ENCODE measurements at places on chromosomes 3 and 15.

DNA sequence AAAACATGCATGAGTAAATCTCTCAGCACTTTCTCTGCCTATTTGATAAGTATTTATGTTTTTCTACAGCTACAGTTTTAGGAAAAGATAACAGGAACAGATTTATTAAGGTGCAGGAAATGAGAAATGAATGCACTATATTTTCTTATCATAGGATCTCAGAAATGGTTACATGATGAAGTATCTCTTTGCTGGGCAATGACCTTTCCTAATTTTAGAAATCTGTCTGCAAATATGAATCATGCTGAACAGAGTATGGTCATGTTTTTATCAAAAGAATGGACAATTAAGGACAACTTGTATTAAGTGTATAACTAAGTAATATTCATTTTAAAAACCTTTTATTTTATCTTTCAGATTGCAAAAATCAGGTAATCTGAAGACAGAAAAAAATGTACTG lies 53.8 kb upstream of the SPPL2A start:
- no peak for DNase-seq

DNA sequence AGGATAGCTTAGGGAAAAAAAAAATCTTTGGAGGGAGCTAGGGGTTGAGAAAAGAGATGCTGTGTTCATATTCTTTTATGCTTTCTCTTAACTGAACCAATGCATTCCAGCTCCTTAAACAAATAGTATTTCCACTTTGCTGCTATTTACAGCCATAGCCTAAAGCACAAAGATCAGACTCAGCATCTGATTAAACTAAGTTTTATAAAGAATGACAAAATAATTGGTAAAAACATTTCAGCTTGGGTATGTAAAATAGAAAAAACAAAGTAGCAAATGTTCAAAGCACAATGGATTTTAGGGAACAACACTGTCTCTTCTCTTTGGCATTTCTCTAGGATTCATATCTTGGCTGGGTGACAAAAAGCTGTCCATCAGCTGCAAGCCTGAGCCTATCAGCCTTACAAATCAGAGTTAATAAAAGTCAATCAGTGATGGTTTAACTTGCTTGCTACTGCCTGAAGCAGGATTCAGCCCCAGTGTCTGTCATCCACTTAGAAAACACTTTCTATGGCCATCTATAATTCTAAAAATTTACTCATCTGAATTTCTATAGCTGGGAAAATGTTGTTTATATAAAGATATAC lies 232.1 kb upstream of the CDIN1 start:
- DNase-seq, result no peak

DNA sequence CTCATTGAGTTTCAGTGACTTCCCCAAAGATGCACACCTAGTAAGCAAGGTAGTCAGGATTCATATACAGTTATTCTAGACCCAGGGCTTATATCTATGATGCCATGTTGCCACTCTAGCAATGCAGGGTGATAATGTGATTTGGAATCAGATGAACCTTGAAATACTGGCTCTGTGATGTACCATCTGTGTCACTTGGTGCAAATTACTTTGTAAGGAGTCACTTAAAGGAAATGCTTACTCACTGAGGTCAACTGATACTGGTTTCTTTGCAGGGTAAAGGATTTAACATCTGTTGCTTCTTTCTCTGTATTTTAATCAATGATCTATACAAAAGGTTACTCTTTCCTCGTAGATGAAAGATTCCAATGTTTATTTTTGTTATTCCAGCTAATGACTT lies 10.8 kb downstream of the ASB14 start:
- no peak for DNase-seq

DNA sequence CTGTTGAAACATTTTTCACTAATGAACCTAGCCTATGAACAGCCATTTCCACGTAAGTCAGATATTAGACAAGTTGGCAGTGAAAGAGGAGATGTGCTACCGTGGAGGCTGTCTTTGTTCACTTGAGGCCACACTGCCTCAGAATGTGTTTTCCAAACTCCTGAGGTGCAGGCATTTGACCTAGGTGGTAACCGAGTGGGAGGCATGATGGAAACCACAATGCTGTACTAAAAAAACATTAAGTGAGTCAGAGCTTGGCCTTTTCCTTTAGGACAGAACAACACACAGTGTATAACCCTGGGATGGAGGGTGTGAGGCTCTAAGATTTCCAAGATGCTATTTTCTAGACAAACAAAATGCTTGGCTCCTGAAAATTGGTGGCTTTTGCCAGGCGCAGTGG lies 406.3 kb downstream of the SOX2 start:
- DNase-seq, result peak; percentile 21

GRCh38 chr3:13546667-13547171 lies 2.2 kb upstream of the FBLN2 start:
- DNase-seq, result no peak

- DNase-seq, result no peak
These were observed 174.2 kb downstream of the CACNA2D3 start for GRCh38 chr3:54296531-54296930.

DNA sequence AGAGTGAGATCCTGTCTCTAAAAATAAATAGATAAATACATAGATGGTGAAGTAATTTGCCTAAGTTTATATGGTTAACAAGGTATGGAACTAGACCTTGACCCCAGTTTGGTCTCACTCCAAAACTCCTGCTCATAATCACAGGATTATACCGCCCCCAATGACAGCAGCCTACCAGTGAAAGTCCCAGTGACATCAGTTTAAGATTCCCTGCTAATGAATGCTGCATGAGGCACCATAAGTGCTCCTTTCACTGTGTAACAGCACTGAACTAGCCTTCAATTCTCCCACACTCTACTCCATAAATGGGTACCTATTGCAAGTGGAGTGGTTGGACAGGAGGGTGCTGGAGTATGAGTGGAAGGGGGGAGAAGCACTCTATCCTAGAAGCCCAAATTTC lies 23.7 kb upstream of the THSD4 start:
- no peak for DNase-seq

- DNase-seq, result no peak
These were observed 28.8 kb upstream of the VILL start for GRCh38 chr3:37961622-37962431.

GRCh38 chr3:76961284-76961683 lies 78.6 kb upstream of the ROBO2 start:
- DNase-seq, result no peak

GRCh38 chr15:56472278-56472677 lies 7.3 kb upstream of the MNS1 start:
- no peak for DNase-seq

- no peak for DNase-seq
These were observed 12.2 kb upstream of the IDH2 start for GRCh38 chr15:90114451-90114901.

DNA sequence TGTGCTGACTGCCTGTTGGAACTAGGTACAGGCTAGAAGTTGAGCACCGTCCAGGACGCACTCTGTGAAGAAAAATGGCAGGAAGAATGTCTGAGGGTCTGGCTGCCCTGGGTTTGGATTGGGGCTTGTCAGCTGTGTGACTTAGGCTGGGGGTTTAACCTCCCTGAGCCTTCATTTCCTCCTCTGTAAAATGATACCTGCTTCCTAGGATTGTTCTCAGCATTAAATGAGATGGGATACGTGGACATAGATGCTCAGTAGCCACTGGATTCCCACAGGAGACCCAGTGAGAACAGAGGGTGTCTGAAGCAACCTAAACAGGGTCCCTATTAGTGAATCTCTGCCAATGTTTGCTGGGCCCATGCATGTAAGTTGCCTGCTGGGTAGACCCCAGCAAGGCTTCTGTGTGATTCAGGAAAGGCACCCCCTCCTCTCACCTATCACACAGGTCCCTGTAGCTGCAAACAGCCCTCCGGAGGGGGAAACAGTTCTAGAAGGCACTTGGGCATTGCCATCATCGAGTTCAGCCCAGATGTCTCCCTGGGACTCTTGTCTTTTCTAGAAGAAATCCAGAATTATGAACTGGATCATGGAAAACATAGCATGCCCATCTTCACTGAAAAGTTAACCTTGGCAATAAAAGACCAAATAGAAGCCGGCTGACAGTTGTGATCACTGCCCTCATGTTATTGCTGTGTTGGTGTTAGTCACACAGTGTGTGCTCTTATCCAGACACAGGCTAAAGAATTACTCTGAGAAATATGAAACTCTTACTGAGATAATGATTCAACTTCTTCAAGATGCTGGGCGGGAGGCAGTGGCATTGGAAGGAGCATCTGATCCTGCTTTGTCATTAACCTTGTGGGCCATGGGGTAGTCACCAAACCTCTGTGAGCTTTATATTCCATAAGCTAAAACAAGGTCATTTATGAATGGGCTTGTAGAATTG lies 64.5 kb downstream of the SMAD6 start:
- DNase-seq, result no peak

DNA sequence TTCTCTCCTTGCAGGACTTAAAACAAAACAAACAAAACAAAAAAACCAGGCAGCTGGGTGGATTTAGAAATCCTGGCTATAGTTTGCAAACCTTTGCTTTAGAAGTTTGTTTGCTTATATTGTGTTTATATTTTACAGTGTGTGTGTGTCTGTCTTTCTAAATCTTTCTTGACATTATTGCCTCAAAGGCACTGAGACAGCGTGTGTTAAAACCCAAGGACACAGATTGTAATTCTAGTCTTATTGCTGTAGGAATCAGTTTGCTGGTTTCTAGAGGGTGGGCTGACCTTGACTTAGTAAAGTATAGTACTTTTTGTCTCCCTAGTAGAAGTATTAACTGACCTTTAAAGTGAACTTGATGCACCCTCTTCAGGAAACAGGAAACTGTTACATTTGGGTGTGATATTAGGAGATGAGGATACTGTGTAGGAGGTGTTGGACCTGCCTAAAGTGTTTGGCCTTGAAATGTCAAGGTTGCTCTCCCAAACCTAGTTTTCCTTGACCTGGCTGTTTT lies 71.0 kb downstream of the TCF12 start:
- no peak for DNase-seq

GRCh38 chr3:11764931-11765363 lies 81.7 kb downstream of the TAMM41 start:
- no peak for DNase-seq

DNA sequence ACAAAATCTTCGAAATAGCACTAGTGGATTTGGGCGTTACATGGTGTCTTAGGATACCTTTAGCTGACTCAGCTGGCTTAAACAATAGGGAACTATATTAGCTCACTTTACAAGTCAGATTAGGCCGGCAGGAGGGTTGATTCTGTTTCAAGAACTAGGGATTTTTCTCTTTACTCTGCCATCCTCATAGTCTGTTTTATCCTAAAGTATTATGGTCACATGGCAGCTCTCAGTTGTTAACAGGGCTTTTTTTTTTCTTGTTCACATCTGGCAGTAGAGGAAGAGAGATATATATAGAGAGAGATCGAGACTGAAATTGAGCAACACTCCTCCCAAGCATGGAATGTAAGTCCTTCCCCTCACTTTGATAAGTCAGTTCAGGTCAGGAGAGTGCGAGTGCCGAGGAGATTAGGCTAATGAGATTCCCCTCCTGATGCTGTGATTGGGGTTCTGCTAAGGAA lies 32.9 kb downstream of the CHP1 start:
- no peak for DNase-seq

DNA sequence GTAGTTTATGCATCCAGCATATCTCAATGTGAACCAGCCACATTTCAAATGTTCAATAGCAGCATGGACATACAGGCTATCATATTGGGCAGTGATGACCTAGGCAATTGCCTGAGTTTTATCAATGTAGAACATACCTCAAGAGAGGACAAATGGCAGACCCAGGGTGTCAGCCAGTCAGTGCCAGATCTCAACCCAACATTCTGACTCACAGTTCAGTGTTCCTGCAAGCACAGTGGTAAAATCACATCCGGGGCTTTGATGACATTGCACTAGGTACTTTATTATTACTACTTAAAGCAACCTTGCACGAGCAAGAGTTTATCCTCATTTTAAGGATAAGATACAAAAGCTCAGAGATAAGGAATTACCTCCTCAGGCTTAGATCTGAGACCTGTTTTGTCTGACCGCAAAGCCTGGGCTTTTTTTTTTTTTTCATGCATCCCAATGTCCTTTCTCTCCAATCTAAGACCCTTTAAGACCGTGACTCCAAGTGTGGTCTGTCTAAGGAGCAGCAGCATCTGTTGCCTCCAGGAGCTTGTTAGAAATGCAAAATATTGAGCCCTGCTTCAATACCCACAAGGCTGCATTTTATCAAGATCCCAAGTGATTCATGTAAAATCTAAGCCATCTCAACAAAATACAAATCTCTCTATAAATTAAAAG lies 60.1 kb downstream of the SLC12A1 start:
- DNase-seq, result no peak

DNA sequence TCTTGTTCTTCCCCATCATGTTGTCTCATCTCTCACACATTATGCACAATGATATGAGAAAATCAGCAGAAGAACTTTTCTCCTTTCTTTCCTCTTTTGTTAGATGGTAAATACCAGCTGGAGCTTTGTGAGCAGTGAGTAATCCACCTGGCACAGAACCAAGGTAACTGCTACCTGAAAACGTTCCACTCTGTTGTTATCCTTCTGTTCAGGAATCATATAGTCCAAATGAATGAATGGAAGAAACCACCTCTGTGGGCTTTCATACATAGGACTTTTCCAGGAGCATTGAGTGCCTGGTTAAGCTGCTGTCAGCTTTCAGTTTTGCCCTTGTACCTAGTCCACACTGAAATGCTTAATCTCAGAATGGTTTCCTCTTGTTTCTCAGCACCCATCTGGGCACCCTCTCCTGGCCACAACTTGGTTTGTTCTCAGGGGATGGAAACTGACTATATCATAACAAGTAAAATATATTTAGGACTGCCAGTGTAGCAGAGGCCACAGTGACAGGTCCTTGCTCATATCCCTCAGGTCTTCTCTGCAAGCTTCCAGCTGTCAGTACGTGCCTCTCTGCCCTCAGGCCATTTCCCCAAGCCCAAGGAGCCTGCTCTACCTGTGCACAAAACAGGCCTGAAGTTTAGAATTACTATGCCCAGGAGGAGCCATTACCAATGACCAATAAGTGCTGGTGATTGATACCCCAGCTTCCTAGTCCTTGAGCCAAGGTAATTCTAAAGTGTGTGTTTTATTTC lies 23.5 kb upstream of the SLC4A7 start:
- DNase-seq, result no peak

- no peak for DNase-seq
These were observed 6.5 kb downstream of the RFTN1 start for GRCh38 chr3:16506884-16507577.

DNA sequence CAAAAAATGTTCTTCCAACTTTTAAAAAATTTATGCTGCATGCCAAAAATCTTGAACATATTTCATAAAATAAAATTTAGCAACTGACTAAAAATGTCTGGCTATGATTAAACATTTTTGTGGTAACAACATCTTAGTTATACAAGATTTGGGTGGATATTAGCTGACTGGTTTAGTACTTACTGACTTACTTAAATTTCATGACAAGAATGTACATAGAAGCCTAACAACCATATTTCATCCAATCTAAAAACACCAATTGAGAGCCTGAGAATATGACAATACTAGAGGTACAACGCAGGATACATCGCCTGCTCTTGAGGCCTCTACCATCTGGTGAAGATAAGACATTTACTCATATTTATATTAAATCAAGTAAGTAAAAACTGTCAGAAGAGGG lies 34.6 kb downstream of the GNB4 start:
- DNase-seq, result no peak

DNA sequence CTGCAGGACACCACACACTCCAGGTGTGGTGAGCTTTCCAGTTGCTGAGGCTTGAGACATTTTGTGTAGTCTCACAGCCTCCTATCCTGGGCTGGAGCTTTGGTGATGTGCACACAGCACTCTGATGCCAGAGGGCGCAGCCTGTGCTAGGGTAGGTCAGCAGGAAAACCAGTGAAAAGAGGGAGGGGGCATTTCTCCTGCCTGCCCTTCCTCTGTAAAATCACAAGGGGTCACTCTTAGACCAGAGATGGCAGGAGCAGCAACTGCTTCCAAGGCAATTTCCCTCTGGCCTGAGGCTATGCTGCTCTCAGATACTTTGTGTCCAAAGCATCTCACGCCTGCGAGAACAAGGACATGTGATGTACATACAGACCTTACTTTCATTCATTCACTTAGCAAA lies 16.5 kb upstream of the MUSTN1 start:
- DNase-seq, result no peak

Measured in smooth muscle cell of the brain vasculature (primary cell).